ENCODE measurements at places on chromosomes 16 and 17.

DNA sequence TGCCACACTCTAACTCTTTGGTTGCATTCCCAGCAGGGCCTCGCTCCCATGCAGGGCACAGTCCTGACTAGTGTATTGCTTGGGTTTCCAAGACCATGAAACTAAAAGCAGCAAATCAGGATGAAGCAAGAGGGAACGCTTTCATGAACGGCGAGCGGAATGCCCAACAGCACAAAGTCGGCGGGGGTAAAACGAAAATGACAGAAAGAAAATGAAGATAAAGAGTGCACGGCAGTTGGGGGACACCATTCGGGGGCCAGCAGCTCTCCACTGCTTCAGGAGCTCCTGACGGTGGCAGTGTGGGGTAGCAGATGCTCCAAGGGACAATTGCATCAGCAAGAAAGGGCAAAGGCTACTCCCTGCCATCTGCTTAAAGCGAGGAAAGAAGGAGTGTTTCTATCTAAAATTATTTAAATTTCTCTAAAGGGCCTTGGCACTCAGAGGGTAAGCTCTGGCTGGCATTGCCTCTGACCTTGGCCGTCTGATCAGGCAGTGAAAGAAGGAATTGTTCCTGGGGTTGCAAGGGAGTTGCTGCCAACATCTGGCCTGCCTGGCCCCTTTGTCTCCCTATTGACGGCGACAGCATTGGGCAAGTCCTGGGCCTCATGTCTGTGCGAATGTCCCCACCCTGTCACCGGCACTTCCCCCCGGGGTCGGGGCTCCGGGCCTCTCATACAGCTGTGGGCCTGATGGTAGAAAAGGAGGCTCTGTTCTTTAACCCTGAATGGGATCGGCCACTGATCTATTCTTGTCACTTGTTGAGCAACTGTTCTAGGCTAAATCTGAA, 138.2 kb downstream of the CMIP start:
- no peak for DNase-seq

- DNase-seq = no peak
Measured at GRCh38 chr17:7109461-7110322, 4.9 kb downstream of the ASGR2 start.

DNA sequence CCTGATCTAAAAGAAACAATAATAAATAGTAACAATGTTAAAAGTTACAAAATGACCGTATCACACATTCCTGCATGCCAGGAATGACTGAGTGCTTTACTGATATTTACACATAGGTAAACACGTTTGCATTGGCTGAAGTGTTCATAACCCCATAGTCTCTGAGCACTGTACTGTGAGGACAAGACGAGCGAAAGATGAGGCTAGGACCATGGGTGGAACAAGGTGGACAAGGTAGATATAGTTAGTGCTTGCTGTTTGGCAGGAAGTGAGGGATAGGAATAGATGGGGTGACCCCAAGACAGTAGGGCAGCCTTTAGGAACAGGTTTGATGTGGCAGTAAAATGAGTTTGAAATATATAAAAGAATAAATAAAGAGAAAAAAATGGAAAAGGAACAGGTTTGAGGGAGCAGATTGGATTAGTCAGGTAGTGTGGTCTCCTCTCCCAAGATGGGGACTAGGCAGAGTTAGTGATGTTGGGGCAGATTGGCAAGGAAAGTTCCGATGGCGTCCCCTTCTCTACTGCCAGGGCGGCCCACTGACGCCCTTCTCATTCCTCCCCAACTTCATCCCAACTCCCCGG, 452 bp upstream of the E2F4 start:
- DNase-seq = no peak

- DNase-seq = no peak
Measured at GRCh38 chr17:50618941-50619340, 15.7 kb upstream of the ABCC3 start.

GRCh38 chr16:71429581-71429980, 12.3 kb downstream of the TLE7 start:
- no peak for DNase-seq

- no peak for DNase-seq
Measured at GRCh38 chr17:79325709-79326430, 251.2 kb downstream of the ENGASE start.

GRCh38 chr16:50284131-50284911, 18.0 kb downstream of the ADCY7 start:
- no peak for DNase-seq

GRCh38 chr17:57459286-57459915, 203.1 kb downstream of the MSI2 start:
- no peak for DNase-seq

GRCh38 chr17:39235555-39236449, 10.1 kb upstream of the STAC2 start:
- no peak for DNase-seq

GRCh38 chr16:77596261-77596660, 126.1 kb upstream of the NUDT7 start:
- no peak for DNase-seq

- no peak for DNase-seq
Measured at GRCh38 chr16:19112099-19112407, 1.7 kb upstream of the ITPRIPL2 start.

DNA sequence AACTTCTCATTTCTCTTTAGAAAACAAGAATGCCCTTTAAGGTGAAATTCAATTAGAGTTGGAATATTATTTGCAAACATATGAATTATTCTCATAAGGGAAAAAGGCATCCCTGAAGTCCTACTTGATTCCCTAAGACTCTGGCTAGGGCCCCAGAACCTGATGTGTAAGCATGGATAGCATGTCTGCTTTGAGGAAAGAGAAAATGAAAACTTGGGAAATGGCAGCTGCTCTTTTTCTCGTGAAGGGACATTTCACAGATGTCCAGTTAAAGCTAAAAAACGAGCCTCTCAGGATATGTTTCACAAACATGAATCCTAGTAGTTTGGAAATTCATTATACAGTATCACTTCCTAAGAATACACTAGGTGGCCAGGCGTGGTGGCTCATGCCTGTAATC, 112.3 kb upstream of the CLEC3A start:
- no peak for DNase-seq

DNA sequence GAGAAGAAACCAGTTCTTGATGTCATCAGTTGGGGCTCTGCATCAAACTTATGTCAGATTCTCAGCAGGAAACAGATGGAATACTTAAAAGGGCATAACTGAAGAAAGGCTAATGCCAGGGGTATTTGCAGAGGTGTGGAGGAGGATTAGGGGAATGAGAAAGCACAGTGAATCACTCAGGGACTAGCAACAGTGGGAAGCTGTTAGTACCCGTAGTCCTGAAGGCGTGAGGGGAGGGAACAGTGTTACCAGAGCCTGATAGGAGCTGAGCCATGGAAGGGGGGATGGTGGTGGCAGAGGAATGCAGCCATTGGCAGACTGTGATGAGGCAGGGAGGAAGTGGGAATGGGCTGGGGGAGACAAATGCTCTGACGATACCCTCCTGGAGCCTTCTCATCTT, 162.3 kb downstream of the UTP18 start:
- no peak for DNase-seq

DNA sequence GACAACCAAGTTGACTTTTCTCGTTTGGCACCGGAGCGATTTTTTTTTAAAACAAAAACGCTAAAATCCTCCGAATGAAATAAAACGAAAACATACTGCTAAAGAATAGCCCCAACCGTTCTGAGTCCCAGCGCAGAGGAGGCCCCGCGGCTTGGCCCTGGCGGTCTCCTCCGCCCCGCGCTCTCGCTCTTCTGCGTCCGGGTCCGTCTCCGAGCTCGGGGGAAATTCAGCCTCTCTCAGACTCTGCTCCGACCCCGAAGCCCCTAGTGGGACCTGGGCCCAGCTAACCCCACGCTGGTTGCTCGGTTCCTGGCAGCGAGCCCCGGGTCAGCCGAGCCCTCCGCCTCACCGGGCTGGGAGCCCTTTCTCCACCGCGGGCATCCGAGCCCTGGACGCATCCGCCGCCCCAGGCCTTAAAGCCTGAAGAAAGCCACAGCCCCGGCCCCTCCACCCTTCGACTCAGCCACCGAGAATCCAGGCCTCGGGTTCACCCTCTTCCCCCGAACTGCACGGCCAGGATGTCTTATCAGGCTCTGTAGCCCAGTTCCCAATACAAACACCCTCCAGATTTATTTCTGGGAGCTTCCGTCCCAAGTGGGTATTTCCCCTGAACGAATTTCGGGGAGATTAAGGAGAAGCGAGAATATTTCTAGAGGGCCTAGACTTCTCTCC, 1.2 kb downstream of the TBX2 start:
- DNase-seq = no peak

DNA sequence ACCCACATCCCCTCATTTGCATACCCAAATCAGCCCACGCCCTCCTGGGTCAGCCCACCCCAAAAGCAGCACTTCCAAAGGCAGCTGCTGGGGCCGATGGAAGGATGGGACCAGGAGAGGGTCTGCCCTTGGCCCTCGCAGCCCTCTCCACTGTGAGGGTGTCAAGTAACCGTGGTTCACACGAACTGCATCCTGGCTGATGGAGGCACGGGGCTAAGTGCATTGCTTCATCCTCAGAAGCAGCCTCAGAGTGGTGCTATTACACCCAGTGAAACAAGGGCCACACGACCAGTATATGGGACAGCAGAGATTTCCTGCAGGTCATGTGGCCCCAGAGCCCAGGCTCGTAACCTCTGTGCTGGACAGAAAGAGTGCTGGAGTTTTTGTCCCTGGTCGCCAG, 13.2 kb upstream of the ATP2A3 start:
- no peak for DNase-seq

DNA sequence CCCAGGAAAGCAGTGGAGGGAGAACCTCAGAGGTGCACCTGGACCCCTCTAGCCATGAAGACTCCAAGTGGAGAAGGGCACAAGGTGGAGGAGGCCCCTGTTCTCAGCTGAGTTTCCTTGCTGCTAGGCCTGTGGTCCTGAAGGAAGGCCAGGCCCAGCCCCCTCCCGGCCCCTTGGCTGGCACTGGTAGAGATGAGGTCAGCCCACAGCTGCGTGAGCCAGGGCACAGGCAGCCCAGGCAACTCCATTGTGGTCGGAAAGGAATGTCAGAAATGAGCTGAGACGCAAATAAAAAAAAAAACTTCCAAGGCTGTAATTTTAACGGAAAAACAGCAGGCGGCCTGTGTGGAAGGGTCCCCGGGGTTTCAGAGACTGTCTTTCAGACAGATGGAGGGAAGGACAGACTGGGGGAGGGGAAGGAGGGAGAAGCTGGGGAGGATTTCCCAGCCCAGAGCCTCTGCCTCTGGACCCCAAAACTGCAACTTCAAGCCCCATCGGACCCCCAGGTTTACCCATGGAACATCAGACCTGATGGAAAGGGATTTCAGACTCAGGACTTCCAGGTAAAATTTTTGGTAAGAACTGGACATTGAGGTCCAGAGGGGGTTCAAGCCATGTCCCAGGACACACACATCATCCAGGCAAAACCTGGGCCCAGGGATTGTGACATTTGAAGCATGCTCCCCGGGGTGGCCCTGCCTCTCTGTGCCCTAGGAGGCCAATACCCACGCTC, 25.6 kb upstream of the MRPS23 start:
- DNase-seq = no peak

DNA sequence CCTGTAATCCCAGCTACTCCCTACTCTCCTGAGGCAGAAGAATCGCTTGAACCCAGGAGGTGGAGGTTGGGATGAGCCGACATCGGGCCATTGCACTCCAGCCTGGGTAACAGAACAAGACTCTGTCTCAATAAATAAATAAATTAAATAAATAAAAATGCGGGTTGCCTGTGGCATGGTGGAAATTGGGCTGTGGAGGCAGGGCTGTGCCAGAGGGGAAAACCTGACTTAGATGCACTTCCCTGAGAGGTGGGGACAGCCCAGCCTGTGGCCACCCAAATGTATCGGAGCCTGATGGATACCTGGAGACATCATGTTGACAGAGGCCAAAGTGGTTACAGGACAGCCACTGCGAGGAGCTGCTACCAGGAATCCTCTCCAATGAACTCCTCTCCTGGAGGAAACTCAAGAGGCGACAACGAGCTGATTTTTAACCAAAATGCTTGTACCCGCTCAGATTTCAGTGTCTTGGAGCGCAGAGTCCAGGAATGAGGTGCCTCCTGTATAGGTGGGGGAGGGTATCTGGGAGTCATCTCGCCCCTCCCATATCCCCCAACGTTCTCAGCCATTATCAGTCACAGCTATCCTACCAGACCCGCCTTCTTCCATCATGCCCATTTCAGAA, 32.3 kb downstream of the DDX19A start:
- no peak for DNase-seq

- DNase-seq = peak; percentile 7
Measured at GRCh38 chr16:10256784-10257641, 74.8 kb upstream of the GRIN2A start.

DNA sequence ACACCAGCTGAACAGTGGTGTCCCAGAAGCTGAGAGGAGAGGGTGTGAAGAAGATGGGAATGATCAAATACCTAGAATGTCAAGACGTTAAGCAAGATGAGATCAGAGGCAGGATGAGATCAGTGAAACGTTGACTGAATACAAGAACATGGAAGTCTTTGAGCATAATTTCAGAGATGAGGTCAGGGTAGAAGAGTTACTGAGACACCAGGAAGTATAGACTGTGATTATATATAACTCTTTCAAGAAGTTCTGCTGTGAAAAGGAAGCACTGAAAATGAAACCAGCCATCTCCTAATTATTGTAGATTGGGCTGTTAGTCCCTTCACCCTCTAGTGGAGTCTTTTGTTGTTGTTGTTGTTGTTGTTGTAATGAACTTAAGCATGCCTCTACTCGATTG, 9.1 kb downstream of the SHCBP1 start:
- DNase-seq = no peak

DNA sequence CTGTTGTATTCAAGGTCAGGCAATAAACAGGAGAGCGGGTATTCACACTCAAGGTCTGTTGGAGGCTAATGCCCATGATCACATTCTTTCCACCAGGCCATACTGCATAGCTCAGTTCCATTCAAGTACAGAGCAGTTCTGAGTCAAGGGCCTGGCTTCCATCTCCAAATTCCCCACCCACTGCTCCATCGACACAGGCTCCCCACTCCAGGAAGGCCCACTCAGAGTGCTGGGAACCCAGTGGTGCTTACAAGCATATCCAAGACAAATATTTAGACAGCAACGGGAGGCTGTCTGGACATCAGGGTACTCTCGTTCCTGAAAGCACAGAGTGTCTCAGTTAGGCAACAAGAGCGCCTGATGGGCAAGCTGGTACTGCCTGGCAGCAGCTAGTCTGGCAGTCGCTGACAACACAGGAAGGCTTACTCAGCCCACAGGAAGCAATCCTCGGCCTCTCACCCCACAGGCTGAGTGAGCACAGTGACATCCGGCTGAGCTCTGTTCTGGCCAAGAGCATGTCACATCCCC, 40.9 kb downstream of the RFFL start:
- DNase-seq = peak; percentile 49

GRCh38 chr17:78986048-78986648, 6.4 kb upstream of the LGALS3BP start:
- DNase-seq = no peak

- DNase-seq = no peak
Measured at GRCh38 chr16:47777220-47777619, 316.1 kb downstream of the PHKB start.

Data from stimulated activated CD8-positive, alpha-beta memory T cell treated with anti-CD3 and anti-CD28 coated beads, Interleukin-7, amount 100 ng/mL, for 24 hours (primary cell).